NCI-H1105 (cell line): ENCODE measurements at places on chromosomes 16 and 17.

DNA sequence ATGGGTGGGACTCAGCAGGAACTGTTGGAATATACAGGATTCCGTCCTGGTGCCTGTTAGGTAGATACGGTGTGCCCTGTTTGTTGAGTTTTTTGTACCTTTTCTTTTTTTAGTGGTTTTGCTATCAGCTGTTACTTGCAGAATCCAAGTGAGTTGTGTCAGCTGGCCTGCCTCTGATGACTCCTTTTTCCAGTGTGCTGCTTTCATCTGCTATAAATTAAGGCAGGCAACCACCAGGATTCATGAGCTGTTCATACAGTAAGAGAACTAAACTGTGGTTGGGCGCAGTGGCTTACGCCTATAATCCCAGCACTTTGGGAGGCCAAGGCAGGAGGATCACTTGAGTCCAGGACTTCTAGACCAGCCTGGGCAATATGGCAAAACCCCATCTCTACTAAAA lies 79.9 kb downstream of the WNT3 start:
- no peak for DNase-seq

DNA sequence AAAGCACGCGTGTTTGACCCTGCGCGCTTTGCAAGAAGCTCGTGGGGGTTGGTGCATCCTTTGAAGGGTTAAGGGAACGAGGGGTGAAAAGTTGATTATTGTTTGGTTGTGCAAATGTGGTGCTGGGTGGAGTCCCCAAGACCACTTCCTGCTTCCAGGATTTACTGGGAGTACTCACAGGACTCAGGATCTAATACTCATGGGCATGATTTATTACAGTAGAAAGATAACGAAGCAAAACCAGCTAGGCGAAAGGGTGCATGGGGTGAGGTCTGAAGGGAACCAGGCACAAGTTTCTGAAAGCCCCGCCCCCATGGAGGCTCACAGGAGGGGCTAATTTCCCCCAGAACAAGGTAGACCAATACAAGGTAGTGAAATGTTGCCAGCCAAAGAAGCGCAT lies 58.8 kb downstream of the RPTOR start:
- no peak for DNase-seq

DNA sequence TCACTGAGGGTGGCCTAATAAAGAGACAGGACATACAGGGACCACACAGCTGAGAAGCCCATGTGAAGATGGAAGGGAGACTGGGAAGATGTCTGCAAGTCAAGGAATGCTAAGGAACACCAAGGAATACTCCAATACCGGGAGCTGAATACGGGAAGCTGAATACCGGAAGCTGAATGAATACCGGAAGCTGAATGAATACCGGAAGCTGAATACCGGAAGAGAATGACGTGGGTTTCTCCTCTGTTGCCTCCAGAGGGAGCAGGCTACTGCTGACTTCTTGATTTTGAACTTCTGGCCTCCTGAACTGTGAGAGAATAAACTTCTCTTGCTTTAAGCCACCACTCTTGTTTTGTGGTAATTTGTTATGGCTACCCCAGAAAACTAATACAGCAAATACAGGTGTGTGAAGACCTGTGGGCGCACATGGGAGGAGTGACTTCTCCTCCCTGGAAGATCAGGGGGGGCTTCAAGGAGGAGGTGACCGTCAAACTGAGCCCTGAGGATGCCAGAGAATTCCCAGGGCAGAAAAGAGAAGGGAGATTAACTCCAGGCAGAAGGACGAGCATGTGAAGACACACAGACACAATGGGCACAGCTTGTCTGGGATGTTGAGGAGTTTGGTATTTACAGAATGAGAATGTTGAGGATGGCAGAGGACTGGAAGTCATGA lies 259.9 kb downstream of the IRF8 start:
- no peak for DNase-seq

- no peak for DNase-seq
Observed at GRCh38 chr17:43352579-43353331, 46.0 kb upstream of the ARL4D start.

GRCh38 chr17:45225964-45226530 lies 4.4 kb downstream of the FMNL1 start:
- no peak for DNase-seq

- DNase-seq = no peak
Observed at GRCh38 chr17:45155483-45155882, 6.2 kb upstream of the HEXIM2 start.

GRCh38 chr16:87572959-87573358 lies 29.3 kb upstream of the JPH3 start:
- no peak for DNase-seq

- DNase-seq = no peak
Observed at GRCh38 chr16:14490235-14490634, 139.8 kb downstream of the PARN start.

DNA sequence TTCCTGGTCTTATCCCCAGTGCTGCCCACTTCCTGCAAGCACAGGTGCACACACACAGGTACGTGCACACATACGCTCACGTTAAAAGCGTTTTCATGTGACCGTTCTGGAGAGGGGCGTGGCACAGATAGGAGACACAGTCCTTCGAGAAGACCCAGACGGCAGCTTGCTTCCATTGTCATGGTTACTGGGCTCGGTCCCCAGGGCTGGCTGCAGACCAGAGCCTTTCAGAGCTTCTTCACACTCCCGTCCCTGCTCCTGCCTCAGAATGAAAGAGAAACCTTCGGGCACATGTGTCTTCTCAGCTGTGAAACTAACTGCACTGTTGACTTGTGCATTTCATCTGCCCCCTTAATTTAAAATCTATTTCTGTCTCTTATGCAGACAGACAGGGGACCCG lies 154.2 kb downstream of the PITPNC1 start:
- DNase-seq = no peak

- no peak for DNase-seq
Observed at GRCh38 chr17:9456330-9456729, 119.3 kb downstream of the STX8 start.

DNA sequence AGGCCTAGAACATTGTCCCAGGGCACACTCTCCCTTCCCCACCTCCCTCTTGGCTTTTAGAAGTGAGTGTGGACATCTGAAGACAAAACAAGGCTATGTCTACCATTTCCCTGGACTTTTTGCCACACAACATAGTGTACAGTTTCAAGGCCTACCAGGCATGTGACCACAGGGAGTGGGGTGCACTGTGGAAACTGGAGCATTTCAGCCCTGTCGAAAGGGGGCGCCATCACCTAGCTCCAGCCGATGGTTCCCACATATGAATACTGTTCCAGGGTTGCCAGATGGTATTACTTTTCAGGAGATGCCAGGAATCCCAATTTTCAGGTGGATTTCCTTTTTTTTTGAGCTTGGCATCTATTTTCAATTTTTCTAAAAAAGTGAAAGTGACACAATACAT lies 140.7 kb downstream of the KATNIP start:
- no peak for DNase-seq

DNA sequence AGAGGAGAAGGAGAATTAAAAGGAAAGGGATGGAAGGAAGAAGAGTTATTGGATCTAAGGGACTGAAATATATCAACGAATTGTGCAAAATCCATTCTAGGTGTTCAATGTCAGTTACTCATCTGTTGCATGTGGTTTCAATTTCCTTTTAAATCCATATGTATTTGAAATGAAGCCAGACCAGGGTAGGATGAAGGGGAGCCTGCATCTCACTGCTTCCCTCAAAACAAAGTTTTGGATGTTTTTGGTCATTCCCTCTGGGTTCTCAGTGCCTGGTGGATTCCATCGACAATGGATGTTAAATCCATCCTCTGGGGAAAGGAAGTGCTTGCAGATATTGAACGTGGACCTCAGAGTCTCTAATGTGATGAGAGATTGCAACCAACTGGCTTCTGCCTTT lies 103.5 kb upstream of the XYLT1 start:
- no peak for DNase-seq

DNA sequence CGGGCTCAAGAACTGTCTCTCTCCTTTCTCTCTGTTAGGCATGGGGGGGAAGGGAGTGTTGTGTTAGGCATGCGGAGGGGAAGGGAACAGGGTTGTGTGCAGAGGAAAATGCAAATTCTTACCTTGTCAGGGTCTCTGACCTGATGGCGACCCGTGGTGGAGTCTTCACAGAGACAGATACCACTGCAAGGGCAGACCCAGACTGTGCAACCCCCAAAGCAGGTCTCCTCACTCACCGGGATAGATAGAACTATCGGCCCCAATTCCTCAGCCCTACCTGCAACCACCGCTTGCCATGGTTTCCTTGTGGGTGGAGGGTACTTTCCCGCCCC lies 9.6 kb upstream of the MPP2 start:
- DNase-seq = no peak

GRCh38 chr17:15453246-15453645 lies 14.2 kb downstream of the CDRT4 start:
- DNase-seq = no peak

DNA sequence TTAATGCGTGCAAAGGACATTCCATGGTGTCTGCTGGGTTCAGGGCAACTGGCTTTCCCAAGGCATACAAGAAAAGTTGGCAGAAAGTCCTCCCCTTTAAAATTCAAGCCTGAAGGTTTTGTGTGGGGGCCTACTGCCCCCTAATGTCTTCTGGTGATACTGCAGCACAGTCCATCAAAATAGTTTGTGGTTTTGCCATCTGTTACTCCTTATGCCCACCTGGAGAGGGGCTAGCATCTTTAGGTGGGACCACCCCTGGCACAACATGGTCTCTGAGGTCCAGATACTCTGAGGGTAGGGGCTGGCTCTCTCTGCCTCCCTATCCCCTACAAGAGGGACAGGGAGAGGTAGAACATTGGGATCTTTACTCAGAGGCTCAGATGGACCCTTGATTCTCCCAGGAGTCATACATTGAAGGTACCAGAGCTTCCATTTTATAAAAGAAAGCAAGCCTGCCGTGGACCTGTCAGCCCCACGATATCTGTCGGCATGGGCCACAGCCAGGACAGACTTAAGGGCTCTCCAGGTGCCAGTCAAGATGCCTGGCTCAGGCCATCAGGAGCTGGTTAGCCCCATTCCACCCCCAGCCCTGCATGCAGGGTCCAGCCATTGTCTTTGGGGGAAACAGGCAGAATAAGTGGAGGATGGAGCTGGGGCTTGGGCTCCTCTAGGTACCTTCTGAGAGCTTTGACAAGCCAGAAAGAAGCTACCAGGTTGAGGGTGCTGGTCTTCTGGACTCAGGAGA lies 6.3 kb downstream of the ESRP2 start:
- no peak for DNase-seq

GRCh38 chr17:27522028-27522635 lies 65.9 kb downstream of the KSR1 start:
- no peak for DNase-seq

- DNase-seq = no peak
Observed at GRCh38 chr17:29561554-29562517, 5.0 kb downstream of the ABHD15 start.

DNA sequence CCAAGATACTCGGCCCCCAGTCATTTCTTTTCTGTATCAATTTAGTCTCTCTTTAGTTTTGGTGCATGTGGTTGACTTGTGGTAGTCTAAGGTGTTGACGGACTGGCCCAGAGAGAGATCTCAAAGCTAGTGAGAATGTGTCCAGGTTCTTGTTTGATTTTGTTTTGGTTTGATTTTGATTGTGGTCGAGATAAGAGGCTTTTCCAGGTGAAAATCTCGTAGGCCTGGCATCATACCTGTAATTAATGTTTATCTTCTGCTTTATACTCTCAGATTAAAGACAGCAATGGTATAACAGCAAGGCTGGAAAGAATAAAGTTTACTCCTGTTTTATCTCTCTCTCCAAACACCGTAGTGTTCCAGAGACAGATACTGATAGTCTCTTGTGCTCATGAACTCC lies 172.4 kb upstream of the CACNG5 start:
- DNase-seq = no peak

DNA sequence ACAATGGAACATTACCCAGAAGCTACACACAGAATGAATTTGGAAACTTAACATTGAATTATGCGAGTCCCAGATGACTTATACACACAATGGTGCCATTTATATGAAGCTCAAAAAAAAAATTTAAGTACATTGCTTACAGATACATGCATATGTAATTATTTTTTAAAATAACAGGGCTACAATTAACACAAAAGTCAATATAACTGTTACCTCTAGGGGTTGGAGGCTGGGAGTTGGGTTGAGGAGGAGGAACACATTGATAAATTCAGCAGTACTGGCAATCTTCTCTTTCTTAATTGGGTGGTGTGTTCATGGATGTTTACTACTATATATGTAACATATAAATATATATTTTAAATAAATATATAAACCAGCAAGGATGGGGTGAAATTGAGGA lies 1.1 kb downstream of the ZNF23 start:
- no peak for DNase-seq

- DNase-seq = no peak
Observed at GRCh38 chr17:78122931-78123249, 5.7 kb downstream of the TMC6 start.

GRCh38 chr16:25823891-25824290 lies 132.1 kb downstream of the HS3ST4 start:
- DNase-seq = no peak

DNA sequence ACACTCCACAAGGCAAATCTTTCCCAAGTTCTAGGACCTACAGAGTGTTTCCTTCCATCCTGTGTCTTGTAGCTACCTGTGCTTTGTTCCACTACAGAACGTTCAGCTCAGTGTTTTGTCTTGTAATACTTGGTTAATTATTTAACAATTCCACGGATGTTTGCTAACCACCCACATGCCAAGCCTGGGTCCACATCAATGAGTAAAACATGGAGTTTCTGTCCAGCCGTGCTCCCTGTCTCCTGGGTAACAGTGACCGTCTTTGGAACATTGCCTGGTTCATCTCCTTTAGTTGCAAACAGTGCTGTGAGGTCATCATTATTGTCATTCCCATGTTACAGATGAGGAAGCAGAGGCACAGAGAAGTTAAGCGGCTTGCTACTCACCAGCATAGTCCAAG lies 41.3 kb downstream of the IRF8 start:
- no peak for DNase-seq

GRCh38 chr16:73046202-73046848 lies 1.6 kb downstream of the ZFHX3 start:
- DNase-seq = no peak

GRCh38 chr16:71254832-71255525 lies 24.5 kb upstream of the HYDIN start:
- no peak for DNase-seq

DNA sequence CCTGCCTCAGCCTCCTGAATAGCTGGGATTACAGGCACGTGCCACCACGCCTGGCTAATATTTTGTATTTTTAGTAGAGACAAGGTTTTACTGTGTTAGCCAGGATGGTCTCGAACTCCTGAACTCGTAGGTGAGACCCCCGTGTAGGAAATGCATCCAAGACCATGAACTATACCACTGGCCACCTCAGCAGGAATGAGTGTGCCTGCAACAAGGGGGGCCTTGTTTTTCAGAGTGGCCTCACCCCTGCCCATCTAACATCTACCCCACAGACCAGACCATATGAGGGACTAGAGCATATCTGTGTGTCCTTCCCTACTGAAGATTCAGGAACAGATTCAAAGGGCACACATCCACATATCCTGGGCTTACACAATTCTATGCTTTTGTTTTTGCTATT lies 44.9 kb downstream of the SHISA6 start:
- DNase-seq = no peak

- DNase-seq = no peak
Observed at GRCh38 chr16:64846966-64847365, 274.9 kb downstream of the CDH11 start.

GRCh38 chr16:65832679-65833078 lies 533.8 kb upstream of the CDH5 start:
- DNase-seq = no peak

- DNase-seq = no peak
Observed at GRCh38 chr16:86581458-86581857, 3.1 kb downstream of the FOXL1 start.

- DNase-seq = no peak
Observed at GRCh38 chr17:17500999-17501605, 4.9 kb upstream of the RASD1 start.
